Activated CD4-positive, alpha-beta T cell treated with anti-CD3 and anti-CD28 coated beads, Interleukin-2, amount 50 U/mL, for 4 hours (primary cell): ENCODE measurements at places on chromosomes 11 and 22.

- DNase-seq = no peak
Measured at GRCh38 chr11:1122664-1123002, 35.1 kb upstream of the MUC5AC start.

DNA sequence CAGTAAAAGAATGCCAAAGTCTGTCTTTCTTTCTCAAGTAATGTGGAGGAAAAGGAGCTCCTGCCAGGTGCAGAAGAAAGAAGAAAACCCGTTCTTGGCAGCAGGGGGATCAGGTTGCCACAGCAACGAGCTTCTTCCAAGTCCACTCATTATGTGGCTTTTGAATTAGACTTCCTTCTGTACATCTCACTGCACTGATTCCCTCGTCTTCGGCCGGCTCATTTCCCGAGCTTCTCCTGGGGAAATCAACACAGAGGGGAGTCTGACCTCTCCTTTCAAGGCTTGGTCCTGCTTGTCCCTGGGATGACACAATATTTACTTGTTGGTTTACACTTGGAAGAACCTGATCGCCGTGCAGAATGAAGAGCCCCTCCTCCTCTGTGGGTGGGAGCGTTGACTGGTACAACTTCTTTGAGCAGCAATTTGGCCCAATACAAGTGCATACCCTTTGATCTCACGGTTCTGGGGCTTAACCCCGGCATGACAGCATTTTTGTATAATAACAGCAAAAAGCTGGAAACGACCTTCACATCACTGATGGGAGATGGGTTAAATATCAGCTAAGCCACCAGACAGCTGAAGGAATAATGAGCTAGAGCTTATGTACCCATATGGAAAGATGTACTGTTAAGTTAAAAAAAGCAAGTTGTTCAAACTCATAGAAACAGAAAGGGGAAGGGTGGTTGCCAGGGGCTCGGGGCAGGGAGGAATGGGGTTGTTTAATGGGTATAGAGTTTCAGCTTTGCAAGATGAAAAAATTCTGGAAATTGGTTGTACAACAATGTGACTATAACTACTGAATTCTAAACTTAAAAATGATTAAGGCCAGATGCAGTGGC, 35.4 kb downstream of the MCHR1 start:
- no peak for DNase-seq

DNA sequence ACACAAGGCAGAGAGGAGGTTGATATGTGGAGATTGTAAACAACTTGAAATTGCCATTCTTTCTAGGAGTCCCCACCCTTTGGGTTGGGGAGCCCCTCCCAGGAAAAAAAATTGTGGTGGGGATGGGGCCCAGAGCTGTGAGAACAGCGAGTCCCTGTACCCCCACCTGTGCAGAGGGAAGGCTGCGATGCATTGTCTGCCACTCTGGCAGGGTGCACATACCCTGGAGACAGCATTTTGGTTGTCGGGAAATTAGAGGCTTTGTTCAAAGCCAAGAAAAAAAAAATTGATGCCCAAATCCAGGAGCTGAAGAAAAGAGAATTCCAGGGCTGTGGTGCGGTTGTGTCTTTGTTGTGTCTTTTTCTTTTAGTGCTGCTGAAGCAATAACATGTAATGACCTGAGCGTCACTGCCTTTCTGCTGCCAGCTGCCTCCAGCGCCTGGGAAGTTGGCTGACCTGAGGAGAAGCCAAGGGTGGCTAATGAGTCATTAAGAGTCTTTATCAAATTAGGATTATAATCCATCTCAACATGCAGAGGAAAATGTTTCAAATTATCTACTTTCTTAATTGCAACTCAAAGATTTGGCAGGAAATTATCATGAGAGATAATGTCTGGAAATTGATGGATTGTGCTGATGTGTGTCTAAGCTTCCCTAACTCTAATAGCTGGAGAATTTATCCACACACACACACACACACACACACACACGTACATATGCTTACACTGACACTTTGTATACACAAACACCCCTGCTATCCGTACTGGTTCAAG, 8.0 kb upstream of the PKNOX2 start:
- DNase-seq = no peak

DNA sequence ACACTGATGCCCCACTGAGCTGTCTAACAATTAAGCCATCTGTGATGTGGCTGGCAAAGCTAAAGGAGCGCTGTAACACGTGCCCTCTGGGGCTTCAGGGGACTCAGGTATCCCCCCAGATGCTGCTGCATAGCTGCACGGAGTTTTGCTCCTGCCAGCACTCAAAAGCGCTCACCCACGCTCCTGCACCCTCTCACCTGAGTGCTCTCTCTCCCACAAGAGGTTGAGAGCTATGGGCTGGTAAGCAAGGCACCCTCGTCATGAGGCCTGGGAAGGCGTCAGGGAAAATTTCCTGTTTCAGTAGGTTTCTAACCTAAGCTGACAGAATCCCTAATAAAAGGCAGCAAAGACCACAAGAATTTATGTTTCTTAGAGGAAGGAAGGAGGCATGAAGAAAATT, 850.3 kb downstream of the OPCML start:
- DNase-seq = no peak

GRCh38 chr11:119347940-119348605, 1.6 kb upstream of the MFRP start:
- no peak for DNase-seq

GRCh38 chr11:119835753-119836152, 106.8 kb upstream of the NECTIN1 start:
- no peak for DNase-seq
